Kidney (tissue), 22 donors: ENCODE measurements at places on chromosomes 7 and 10. TPM values are rescaled to one million over a fixed set of nuclear protein-coding genes. Genes with fewer than 3 reads are reported as not detected.

ADRA2A gene
- 7.8 TPM for total RNA-seq

GNG11 gene
- 23.1 TPM for total RNA-seq

CTNNA3 gene
- total RNA-seq: 0.72 TPM

GRCh38 chr7:3039787-3040186 lies 3.9 kb downstream of the CARD11 start:
- DNase-seq: no peak
